ENCODE measurements at places on chromosomes 16 and 17. TPM values are rescaled to one million over a fixed set of nuclear protein-coding genes. Genes with fewer than 3 reads are reported as not detected.

- DNase-seq = no peak
Observed at GRCh38 chr17:66185862-66186261, 6.1 kb downstream of the CEP112 start.

GRCh38 chr17:43758497-43759174, at the start of gene SOST:
Gene SOST (minus strand): TSS chr17:43758791. CDS start chr17:43758741, 50 bp downstream.
- DNase-seq = peak; percentile 78

SYCE1L gene
- 3.3 TPM for total RNA-seq

GRCh38 chr17:75103601-75104554, 5.9 kb upstream of the ARMC7 start:
- DNase-seq = no peak

GRCh38 chr16:17470908-17471718, at the start of gene XYLT1:
Gene XYLT1 (minus strand): TSS chr16:17470960. CDS start chr16:17470796, 164 bp downstream.
- peak; percentile 89 for DNase-seq

DNA sequence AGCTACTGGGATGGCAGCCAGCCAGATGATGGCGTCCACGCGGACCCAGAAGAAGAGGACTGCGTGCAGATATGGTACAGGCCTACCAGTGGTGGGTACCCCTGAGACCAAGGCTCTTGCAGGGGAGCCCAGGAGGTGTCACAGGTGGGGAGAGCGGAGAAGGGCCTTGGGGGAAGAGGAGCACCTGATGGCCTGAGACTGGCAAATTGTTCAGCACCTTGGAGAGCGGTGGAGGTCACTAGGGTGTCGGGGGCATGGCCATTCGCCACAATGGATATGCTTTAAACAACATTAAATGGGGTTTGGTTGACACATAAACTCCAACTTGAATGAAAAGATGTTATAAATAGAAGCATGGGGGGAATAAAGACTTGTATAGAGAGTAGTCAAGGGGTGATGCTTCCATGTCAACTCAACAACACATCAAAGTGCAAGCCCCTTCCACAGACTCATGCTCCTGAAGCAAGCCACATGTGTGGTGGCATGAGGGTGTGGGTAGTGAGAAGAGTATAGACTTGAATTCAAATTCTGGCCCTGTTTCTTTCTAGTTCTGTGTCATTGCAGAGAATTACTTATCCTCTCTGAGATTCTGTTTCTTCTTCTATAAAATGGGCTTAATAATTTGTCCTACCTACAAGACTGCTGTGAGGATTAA, 22.2 kb downstream of the CLEC19A start:
- DNase-seq = no peak

- DNase-seq = no peak
Observed at GRCh38 chr16:10945065-10945787, 862 bp downstream of the CLEC16A start.

GJC1 gene
- 4.6 TPM for total RNA-seq

SOX9 gene
- 22.4 TPM for total RNA-seq

GRCh38 chr17:5249615-5250014, 15.0 kb upstream of the SCIMP start:
- no peak for DNase-seq

- DNase-seq = no peak
Observed at GRCh38 chr17:2176499-2177169, 121.7 kb downstream of the HIC1 start.

CHST4 gene
- total RNA-seq = not detected

DNA sequence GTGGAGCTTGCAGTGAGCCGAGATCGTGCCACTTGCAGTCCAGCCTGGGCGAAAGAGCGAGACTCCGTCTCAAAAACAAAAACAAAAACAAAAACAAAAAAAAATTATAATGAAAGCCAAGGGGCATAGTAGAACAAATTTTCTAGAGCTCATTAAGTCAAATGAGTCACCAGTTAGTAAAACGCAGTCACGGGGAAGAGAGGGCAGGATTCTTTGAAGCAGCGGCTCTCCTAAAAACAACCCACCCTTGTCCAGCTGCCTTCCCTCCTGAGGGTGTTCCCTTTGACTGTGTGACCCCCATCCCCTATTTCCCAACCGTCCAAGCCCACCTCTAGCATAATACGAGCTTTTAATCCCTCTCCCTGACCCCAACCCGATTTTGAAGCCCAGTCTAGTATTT, 44.1 kb upstream of the STH start:
- no peak for DNase-seq

DNA sequence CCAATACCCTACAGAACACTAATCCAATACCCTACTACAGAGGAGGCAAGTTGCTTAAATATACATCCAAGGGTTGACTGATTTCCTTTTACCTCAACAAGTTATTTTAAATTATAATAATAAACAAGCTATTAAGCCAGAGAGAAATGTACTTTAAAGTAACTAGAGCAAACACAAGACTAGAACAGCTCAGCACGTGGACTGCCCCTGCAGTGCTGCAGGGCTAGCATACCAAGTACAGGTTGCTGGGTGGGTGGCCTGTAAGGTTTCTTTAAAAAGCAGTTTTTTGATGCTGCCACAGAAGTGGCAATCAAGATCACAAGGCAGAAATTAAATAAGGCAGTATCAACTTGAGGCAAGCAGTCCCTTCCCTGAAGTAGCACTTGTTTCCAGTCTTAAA, 63.5 kb downstream of the PARN start:
- DNase-seq = no peak

ABCA8 gene
- 17.9 TPM for total RNA-seq

ARL4D gene
- 46.0 TPM for total RNA-seq

GRCh38 chr17:17382065-17382459, 78.9 kb downstream of the NT5M start:
- no peak for DNase-seq

ANKFN1 gene
- 1.1 TPM for total RNA-seq

DNA sequence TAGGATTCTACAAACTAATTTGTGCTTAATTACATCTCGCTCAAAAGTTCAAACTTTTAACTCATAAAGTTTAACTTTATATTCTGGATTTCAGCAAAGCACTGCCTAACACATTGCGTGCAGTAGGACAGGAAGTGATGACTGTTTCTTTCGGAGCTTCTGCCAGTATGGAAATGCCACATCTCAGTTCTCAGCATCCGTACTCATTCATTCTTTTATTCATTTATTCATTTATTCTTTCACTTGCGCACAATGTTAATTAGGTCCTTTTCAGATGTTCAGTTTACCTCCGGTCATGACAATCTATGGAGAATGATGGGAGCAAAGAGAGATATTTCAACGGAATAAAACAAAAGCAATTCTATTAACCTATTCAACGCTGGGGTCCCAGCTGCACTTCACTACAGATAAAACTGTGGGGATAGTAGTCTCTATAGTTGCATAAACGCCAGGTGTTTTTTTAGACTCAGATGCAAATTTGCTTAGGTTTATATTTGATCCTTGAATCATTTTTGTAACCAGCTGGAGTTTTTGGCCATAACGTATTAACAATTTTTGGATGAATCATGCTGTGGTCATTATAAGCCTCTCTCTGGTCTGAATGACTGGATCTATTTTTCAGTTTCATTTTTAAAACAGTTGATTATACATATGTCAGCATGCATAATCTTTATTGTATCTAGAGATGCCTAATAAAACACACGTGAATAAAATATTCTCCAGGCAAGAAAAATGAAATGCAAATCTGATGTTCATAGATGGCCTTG, 143.9 kb downstream of the KCNJ2 start:
- DNase-seq = no peak

DNA sequence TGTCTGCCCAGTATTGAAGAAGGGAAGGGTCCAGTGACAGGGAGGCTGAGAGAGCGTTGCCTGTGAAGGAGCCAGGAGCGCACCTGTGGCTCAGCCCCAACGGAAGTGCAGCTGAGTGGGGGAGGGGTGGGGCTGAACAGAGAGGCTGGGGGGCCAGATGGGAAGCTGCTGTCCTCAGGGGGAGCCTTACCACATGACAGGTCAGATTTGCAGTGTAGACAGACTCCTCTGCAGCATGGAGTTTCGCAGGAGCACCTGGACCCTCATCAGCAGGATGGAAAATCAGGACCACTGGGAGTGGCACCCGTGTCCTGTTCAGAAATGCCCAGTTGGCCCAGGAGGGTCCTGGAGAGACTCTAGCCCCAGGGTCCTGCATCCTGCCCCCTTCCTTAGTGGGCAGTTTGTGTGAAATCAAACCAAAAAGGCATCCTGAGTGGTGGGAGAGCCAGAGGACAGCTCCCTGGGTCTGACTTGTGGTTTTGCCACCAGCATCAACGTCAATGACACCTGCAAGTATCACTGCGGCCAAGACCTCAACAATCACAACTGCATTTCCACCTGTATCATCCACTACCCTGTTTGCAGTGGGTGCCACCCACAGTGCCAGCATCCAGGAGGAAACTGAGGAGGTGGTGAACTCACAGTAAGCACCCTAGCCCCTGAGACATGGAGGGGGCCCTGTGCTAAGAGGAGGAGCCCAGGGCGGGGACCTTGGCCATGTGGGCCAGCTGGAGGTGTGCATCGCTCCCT, 7.8 kb downstream of the CD300A start:
- no peak for DNase-seq

DNA sequence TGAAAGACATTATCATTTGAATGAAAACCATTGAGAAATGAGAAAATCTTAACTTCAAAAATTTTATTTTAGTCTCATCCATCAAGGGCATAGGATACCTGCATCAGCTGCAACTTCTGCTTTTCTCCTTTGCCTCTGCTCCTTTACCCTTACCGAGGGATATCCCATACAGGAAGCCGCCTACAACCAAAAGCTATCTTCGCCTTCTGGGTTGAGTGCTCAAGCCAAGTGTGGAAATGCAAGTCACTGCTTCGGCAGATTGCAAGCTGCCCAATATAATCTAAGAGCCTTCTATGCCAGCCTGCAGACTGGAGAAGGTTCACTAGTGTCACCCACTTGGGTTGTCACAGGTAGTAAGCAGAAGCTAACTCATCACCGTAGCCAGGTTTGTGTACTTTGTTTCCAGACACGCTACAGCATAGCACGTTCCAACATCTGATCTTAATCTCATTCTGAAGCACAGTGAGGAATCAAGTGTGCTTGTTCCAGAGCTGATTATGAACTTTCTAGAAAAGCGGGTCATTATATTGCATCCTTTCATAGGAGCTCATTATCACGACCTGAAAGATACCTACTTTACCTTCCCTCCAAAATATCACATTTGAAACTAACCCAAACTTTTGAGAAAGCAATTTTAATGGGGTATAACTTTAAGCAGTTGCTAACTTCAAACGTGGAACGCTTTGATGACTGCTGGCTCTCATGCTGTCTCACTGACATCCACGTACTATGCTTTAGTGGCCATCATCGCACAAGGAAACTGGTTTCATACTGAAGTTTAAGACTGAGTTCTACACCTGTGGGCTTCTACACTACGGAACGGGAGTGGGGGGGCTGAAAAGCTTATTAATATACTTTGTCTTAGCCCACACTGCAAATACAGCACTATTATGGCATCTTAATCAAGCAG, 8.0 kb upstream of the UNK start:
- peak; percentile 30 for DNase-seq

CRHR1 gene
- 1.3 TPM for total RNA-seq

ZNF423 gene
- 3.7 TPM for total RNA-seq

Measured in lower leg skin (tissue), 4 donors.